ENCODE measurements at places on chromosomes 3 and 15.

DNA sequence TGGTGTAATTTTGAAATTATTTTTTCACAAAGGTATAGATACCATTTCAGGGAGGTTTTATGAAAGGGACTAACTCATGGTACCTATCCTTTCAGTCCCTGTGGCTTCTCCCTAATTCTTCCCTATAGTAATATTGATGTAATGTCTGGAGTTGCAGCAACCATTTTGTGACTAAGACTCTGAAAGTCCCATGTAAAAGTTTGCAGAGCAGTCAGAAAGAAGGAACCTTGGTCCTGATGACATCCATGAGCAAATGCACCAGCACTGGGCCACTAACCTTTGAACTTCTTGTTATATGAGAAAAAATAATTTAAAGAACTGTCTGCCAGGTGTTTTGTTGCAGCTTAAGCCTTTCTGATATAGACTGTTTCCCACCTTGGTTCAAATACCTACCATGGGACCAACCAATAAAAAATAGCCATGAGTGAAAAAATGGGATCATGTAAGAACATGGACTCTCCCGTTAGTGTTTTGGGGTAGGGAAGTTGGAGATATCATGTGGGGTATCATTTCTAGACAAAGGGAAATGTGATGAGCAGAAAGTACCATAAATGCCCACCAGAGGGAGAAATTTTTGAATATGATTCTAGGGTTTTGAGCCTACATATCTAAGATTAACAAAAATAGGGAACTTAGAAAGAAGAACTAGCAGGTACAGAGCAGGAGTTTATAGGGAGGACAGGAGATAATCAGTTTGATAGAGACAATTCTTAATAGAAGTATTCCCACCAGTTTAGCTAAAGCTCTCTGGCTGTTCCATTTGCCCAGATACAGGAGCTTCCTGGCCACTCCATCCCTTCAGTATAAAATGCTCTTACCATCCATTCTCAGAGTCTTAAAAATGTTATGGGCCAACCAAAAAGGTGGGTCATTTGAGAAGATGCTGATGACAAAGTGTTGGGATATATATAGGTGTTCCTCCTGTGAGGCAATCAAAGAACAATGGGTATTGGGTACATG is 3.4 kb upstream of the CPOX start:
- no peak for DNase-seq

GRCh38 chr3:69460034-69460433 is 74.1 kb upstream of the FRMD4B start:
- no peak for DNase-seq

- DNase-seq, result no peak
These were observed 154.1 kb downstream of the FBLN2 start for GRCh38 chr3:13703071-13703470.

- DNase-seq, result no peak
These were observed 121.4 kb downstream of the RFTN1 start for GRCh38 chr3:16392065-16392464.

DNA sequence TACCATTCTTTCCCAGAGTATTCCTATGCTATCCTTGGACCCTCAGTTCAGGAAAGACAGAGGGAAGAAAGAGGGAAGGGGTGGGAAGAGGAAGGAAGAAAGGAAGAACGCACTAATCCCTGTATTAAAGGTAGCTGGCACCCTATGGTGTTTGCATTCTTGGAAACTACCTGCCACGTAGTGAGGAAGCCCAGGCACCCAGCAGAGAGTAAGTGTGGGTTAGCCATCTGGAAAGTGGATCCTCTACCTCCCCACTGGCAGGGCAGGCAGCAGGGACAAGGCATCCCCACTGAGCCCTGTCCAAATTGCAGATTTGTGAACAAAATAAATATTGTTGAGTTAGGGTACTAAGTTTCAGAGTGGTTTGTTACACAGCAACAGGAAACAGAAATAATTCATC is 8.8 kb downstream of the RBP1 start:
- DNase-seq, result no peak

DNA sequence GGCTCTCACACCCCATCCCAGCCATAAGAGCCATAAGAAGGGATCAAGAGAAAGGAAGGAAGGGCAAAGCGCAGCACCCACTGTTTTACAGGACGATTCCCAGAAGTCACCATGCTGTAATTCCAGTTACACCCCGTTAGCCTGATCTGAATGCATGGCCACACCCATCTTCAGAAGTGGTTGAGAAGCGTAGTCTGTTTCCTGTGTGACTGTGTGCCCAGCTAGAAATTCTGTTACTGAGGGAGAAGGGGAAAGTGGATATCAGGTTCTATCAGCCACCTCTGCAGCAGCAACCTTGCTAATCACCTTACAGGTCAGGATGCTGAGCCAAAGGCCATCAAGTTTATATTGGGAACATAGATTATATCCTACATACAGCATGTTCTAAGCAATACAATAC is 260.0 kb downstream of the ABHD5 start:
- no peak for DNase-seq

DNA sequence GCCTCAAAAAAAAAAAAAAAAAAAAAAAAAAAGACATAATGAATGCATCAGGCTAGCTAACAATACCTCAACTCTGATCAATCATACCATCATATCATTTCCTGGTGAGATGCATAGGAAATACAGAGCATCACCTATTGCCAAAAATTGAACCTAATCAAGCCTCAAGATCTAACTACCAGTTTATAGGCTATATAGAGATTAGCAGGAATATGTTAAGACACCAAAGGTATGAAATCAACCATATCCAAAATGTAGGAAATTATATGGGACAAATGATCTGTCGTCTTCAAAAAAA is 387 bp upstream of the VPS33B start:
- DNase-seq, result no peak

GRCh38 chr15:80614711-80615360 is 80.3 kb upstream of the ABHD17C start:
- no peak for DNase-seq

- no peak for DNase-seq
These were observed 45.5 kb upstream of the SLC41A3 start for GRCh38 chr3:126129398-126129891.

DNA sequence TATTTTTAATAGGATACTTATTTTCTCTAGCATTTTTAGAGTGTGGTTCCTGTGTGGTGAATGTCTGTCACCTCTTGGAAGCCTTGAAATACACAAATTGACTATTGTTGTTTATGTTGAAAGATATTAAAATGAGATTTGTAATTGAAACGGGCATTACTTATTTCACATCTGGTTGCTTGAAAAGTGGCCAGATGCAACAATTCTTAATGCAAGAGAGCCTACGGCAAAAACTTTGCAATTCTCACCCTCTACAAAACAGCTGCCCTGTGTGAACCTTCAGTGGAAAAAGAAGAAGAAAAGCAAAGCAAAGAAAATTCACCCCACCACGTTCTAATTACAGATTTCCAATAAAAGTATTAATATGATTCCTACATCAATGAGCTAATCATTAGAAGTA is 46.6 kb downstream of the PPARG start:
- no peak for DNase-seq

- no peak for DNase-seq
These were observed 281.9 kb upstream of the ONECUT1 start for GRCh38 chr15:53072077-53072476.

DNA sequence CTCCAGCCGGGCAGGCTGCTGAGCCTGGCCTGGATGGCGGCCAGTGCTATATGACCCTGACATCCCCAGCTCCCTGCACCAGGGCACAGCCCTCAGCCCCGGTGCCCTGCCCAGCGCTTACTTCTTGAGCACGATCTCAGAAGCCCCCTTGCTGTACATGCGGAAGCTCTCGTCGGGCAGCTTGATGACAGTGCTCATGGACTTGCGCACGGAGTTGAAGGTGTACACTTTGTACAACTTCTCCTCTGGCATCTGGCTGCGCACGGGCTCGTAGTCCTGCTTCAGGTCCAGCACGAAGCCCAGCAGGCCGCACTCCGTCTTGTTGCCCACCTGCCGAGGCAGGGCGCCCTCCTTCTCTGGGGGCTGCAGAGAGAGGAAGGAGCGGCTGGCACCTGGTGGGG is 38.8 kb upstream of the SEC13 start:
- no peak for DNase-seq

DNA sequence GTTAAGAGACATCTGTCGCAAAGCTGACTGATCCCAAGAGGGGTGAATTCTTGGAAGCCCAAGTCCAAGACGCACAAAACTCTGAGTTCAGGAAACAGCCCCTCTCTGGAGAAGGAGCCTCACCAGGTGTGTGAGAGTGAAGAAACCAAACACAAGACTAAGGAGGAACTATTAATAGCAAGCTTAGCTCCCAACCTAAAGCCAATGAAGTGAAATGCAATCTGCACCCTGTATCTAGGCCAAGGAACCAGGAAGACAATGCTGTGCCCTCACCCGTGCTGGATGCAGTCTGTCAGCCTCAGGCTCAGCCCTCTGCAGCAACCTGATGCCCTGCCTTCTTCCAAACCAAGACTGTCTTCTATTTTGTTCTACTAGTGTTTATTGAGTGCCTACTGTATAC is 22.5 kb upstream of the THBS1 start:
- DNase-seq, result no peak

GRCh38 chr3:84946240-84946639 is 12.5 kb upstream of the CADM2 start:
- DNase-seq, result no peak

DNA sequence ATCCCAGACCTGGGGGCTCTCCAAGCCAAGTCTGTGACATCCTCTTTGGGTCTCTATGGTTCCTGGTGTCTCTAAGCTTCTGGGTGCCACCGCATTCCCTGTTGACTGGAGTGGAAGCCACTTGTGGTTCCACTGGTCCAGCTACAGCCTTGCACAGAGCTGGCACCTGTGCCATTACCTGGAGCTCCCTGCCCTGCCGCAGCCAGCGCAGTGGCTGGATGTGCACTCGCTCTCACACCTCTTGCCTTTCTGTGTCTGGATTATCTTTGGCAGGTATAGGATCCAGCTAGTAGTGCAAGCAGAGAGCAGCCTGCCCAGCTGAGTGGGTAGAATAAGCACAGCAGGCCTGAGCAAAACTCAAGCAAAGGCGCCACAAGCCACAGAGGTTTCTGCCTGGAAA is 1635.5 kb downstream of the OTOL1 start:
- no peak for DNase-seq

DNA sequence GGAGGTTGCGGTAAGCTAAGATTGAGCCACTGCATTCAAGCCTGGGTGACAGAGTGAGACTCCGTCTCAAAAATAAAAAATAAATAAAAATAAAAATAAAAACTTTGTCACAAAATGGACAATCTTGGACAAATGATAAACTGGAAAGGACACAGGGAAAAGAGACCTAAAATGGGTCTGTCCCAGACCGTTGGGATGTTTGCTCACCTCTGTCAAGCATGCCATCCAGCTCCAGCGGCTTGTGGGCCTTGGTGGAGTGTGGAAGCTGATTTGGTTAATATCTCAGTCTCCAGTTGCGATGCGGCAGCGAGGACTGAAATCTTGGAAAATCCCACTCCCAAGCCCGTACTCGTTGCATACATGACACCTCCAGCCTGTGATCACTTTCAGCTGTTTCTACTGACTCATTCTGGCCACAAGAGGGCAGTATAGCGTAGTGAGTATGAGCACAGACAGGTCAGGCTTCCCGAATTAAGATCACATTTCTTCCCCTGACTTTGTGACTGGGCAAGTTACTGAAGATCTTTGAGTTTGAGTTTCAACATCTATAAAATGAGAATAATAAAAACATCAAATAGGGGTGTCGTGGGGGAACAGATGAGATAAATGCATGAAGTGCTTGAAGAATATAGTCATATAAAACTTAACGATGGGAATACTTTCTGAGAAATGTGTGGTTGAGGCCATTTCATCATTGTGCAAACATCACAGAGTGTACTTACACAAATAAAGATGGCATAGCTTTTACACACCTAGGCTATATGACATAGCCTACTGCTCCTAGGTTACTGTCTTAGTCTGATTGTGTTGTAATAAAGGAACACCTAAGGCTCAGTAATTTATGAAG is 19.6 kb upstream of the MOBP start:
- peak; percentile 57 for DNase-seq

DNA sequence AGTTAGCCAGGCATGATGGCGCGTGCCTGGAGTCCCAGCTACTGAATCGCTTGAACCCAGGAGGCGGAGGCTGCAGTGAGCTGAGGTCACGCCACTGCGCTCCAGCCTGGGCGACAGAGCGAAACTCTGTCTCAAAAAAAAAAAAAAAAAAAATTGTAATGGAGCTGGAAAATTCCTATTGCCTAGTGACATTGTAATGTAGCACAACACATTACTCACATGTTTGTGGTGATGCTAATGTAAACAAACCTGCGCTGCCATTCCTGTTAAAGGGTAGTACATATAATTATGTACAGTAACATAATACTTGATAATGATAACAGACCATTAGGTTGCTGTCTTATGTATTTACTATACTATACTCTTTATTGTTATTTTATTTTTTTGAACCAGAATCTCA is 39.1 kb downstream of the KNL1 start:
- DNase-seq, result no peak

DNA sequence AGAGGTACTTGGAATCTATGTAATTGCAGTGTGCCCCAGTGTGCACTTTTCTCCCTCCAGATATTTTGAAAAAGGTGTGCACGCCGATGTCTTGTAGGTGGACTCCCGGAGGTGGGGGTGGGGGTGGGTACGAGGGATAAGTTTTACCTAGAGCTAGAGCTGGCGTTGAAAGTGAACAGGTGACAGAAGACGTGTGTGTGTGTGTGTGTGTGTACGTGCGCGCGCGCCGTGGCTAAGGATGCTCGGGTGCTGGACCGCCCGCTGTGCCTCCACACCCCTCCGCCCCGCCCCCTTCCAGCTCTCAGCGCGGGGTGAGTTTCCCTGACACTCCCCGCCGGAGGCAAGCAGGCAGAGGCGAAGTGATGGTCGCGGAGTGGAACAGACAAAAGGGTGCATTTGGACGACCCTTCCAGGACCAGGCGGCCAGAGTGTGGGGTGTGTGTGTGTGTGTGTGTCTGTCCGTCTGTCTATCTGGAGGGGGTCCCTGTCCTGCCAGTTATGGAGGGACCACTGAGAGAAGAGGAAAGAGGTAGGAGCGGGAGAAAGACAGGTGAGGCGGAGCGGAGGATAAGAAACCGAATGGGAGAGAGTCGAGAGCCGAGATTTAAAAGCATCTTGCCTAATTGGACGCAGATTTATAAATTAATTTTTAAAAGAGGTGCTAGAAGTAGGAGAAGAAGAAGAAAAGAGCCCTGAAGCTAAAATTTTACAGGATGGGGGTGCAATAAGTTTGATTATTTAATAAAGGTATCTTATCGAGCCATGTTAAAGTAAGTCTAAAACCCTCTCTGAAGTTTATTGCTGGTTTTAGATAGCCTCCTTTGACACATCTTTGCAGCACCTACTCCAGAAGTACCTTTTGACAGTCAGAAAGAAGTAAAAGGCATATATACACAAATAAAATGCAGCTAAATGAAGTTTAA is 335.8 kb upstream of the THRB start:
- DNase-seq, result no peak

- no peak for DNase-seq
These were observed 1.0 kb downstream of the ATP2C1 start for GRCh38 chr3:130894986-130895280.

- no peak for DNase-seq
These were observed 1.5 kb downstream of the ATP8B4 start for GRCh38 chr15:50117431-50118027.

DNA sequence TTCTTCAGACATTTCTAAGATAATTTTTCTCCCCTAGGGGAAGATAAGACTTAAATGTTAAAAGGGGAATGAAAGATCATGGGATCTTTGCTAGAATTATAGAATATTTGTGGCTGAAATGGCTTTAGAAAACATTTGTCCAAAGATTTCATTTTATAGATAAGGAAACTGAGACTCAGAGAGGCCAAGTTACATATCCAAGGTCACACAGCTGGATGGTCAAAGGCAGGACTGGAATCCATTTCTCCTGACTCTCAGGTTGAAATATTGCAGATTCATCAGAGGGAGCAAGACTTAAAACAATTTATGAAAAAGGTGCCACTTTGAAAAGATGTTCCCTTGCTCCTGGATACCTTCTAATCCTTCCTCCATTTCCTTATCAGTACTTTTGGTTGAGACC is 19.5 kb upstream of the LEKR1 start:
- no peak for DNase-seq
